ENCODE measurements at places on chromosomes 12 and 14.

GRCh38 chr12:124057691-124058090, 84.7 kb downstream of the ZNF664 start:
- no peak for DNase-seq

- no peak for DNase-seq
Observed at GRCh38 chr12:25455696-25456095, 97.4 kb downstream of the LMNTD1 start.

DNA sequence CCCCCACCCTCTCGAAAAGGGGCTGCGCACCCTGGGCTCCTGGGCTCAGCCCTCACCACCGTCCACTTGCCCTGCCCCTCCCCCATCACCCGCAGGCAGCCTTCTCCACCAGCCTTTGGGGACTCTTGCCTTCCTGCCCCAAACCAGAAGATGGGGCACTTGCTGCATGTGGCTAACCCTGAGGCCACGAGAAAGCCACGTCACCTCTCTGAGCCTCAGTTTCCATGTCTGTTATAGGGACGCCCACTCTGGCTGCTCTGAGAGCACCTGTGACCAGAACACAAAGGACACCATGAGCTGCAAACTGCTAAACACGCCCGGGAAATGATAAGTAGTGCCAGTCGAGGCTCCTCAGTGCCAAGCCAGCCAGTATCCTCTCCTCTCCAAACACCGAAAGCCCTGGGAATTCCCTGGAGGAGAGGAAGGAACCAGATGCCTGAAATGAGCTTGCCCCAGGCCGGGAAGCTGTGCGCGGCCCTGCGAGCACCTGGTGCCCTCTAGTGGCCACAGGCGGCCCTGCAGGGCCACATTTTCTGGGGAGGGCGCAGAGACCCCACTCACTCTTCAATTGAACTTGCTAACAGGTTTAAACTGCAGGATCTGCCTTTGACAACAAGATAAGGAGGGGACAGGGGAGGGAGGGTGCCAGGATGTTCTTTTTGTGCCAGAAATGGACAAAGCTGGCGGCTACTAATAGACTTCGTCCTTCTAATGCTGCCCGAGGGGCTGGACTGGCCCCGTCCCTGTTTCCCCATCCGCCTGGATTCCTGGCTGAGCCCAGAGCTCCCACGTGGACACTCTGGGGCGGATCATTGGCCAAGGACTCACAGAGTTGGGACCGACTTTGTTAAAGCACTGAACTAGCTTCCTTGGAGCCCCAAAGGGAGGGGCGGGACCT, 10.2 kb upstream of the SERPINA9 start:
- no peak for DNase-seq

- DNase-seq: no peak
Observed at GRCh38 chr14:67940486-67941455, 121.2 kb downstream of the RAD51B start.

DNA sequence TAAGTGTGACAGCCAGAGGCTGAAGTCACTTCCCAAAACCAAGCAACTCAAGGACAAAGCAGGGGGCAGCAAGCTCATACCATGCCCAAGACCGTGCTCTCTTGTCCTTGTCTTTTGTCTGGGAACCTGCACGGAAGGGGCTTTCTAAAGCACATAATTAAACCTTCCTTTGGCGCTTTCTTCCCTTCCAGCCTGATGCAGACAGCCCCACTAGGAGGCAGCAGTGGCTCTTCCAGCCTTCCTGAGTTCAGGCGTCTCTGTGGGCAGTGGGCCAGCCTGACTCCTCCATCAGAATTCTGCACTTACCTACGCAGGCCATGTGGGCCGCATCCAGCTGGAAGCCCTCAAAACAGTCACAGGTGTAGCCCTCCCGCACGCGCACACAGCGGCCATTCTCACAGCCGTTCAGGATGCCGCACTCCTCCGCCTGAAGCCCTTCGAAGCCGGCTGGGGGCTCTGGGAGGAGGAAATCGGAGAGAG, 7.6 kb downstream of the ISCA2 start:
- no peak for DNase-seq

All from suprapubic skin (tissue), 4 donors.